ENCODE measurements at places on chromosomes 3 and 15. TPM values are rescaled to one million over a fixed set of nuclear protein-coding genes. Genes with fewer than 3 reads are reported as not detected.

DNA sequence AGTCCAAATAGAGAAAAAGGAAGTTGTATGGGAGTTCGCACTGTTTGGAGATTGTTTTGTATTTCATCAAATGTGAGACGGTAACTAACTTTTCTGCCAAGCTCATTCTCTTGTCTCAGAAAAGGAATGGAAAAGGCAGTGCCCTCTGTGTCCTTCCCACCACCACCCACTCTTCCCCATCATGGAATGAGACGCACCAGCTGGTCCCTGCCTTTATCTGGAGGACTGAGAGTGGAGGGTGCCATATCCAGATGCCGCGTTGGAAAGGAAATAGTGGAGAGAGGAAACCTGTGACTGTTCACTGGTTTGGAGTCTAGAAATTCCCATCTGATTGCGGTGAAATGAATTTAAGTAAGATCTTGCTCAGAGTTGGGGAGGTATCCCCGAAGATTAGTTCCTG is 3.7 kb upstream of the CCK start:
- DNase-seq, result no peak

DNA sequence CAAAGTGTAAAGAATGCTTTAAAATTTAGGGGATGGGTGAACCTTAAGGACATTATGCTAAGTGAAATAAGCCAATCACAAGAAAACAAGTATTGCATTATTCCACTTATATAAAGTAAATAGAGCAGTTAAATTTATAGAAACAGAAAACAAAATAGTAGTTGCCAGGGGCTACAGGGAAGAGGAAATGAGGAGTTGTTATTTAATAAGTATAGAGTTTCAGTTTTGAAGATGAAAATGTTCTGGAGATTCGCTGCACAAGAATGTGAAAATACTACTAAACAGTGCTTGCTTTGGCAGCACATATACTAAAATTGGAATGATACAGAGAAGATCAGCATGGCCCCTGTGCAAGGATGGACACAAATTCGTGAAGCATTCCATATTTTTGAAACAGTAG is 32.0 kb downstream of the DNAH12 start:
- DNase-seq, result peak; percentile 50

DNA sequence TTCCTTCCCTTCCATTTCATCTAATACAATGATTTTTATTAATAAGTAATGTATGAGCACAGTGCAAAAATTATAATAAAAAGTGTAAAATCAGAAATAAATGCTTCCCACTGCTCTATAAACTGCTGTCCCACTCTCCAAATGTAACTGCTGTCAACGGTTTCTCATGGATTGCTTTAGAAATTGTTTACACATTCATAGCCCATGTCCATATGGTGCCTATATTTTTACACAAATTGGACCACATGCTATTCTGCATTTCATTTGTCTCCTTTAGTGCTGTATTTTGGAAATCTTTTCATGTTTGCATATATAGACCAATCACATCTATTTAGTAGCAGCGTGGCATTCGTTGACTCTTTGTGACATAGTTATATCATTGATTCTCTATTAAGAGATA is 164.7 kb upstream of the SLCO3A1 start:
- no peak for DNase-seq

- DNase-seq, result no peak
Measured at GRCh38 chr3:173138026-173138425, 3.0 kb downstream of the SPATA16 start.

DNA sequence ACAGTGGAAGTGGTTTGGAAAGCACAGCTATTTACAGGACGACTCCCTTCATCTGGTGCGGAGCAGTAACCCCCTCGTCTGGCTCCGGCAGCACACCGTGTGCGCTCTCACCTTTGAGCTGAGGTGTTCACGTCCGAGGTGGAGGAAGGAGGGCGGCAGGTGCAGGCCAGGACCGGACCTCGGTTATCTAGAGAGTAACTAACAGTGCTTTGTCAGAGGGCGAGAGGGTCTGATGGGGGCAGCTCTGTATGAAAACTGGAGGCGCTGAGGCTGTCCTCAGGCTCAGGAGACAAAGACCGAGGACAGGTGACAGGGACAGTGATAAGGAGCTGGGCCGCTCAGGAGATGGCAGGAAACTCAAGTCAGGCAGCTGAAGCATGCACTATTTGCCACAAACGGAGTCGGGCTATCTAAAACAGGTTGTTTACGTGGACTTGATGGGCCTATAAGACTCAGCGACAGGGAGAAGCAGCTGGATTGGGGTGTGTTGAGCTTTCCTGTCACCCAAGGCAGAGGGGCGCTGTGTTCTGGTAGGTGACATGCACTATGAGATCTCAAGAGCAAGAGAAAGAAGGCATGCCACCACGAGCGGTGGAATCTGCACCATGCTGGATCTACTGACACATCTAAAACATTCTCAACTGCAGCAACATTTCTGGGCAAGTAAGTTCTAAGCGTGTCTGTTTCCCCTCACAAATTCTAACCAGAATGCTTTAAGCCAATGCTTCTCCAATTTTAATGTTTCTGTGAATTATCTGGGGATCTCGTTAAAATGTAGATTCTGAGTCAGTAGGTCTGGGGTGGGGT is 155.2 kb downstream of the XXYLT1 start:
- DNase-seq, result no peak

DNA sequence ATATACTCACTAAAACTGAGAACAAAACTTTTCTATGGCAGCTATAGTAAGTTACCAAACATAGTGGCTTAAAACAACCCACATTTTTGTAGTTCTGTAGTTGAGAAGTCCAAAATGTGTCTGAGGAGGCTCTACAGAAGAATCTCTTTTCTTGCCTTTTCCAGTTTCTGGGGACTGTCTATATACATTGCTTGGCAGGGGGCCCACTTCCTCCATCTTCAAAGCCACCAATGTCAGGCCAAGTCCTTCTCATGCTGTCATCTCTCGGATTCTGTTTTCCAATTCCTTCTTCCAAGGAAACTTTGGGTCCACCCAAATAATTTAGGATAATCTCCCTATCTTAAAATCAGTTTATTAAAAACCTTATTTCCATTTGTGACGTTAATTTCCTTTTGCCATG is 92.7 kb downstream of the DLG1 start:
- DNase-seq, result no peak

XCR1 gene
- not detected for total RNA-seq

ADGRG7 gene
- not detected for total RNA-seq
